ENCODE measurements at places on chromosomes 3 and 15. TPM values are rescaled to one million over a fixed set of nuclear protein-coding genes. Genes with fewer than 3 reads are reported as not detected.
A peak's percentile ranks its signal among the peaks of the same experiment; 100 is the strongest.

Gene CAMK2N2
- not detected for polyA plus RNA-seq

Gene FEZF2
- polyA plus RNA-seq: not detected

Gene LRRC15
- polyA plus RNA-seq: not detected

Gene MKRN2OS
- 0.31 TPM for polyA plus RNA-seq

Gene NOX5
- polyA plus RNA-seq: 0.39 TPM

DNA sequence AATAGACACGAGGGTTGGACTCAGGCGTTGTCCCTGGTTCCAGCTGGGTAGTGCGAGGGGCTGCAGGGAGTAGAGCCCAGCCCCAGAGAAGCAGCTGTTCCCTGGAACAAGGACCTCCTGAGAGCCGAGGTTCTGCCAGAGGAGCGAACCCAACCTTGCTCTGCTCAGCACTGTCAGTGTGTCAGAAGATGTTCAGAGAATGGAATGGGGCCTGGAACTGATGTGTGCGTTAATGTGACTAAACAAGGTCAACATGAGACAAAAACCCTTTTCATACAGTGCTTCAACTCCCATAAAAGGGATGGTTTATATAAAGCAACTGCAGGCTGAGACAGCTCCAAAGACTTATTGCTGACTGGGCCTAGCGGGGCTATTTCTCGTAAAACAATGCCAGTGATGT is 35.5 kb upstream of the HACD2 start:
- no peaks in the 10 kb centered on the region for H3K36me3 ChIP-seq
- H3K4me3 ChIP-seq: no peak overlapping the region
- no peak overlapping the region for H3K27ac ChIP-seq
- no peaks in the 10 kb centered on the region for H3K27me3 ChIP-seq
- H3K4me1 ChIP-seq: no peaks in the 10 kb centered on the region
- DNase-seq: no peak

DNA sequence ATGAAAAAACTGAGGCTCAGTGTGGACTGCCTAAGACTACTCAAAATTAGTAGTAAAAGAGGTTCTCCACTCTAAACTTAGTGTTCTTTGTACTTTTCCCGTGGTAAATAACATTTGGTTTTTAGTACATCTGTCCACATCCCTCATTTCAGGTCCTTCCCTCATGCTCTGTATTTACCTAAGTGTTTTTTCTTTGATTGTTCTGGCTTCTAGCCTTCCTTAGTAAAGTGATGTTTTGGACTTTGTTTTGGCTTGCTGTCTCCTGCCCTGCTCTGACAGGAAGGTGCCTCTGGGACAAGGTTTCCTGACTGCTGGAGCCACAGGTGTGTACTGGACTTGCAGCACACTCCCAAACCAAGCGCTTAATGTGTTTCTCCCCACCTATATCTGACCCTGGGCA is 29.9 kb upstream of the ALDH1A2 start:
- H3K27me3 ChIP-seq: peaks cover 3% of the 10 kb centered on the region
- no peaks in the 10 kb centered on the region for H3K4me1 ChIP-seq
- DNase-seq: no peak
- H3K4me3 ChIP-seq: no peak overlapping the region

- H3K4me1 ChIP-seq: peaks cover 14% of the 10 kb centered on the region
- no peak overlapping the region for H3K4me3 ChIP-seq
- no peak overlapping the region for H3K27ac ChIP-seq
- peaks cover 5% of the 10 kb centered on the region for H3K27me3 ChIP-seq
These were observed 237.6 kb downstream of the LPP start for GRCh38 chr3:188391592-188391991.

GRCh38 chr15:80241508-80241907 is 10.5 kb downstream of the CTXND1 start:
- H3K36me3 ChIP-seq: no peaks in the 10 kb centered on the region
- H3K4me3 ChIP-seq: no peak overlapping the region
- H3K27ac ChIP-seq: no peak overlapping the region
- no peak for DNase-seq

DNA sequence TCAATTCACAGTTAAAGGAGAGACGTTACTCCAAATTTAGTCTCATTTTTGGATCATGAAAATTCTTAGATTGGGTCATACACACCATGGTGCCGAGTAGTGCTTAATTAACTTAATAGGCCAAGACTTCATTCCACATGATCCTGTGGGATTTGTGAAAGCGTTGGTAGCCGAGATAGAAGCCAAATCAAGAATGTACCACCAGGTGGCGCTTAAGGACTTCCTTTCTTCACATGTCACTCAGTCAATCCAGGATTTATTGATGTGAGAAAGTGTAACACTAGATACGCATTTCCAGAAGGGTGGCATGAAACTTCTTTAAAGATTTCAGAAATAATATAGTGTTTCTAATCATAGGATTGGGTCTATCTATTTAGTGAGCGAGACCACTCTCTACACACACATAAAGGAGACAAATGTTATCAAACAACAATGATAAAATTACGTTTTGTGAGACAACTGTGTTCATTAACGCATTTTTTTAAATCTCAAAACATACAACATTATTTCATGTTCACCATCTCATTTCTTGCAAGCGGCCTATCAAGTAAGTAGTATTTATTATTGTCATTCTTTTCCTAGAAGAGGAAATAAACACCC is 436.1 kb downstream of the CHL1 start:
- H3K36me3 ChIP-seq: no peaks in the 10 kb centered on the region
- no peaks in the 10 kb centered on the region for H3K4me1 ChIP-seq
- no peak overlapping the region for H3K27ac ChIP-seq

GRCh38 chr3:59481776-59482400 is 432.1 kb upstream of the CFAP20DC start:
- no peak overlapping the region for H3K4me3 ChIP-seq
- DNase-seq: no peak
- no peak overlapping the region for H3K27ac ChIP-seq
- H3K27me3 ChIP-seq: no peaks in the 10 kb centered on the region

GRCh38 chr3:152448091-152448490 is 179.4 kb downstream of the MBNL1 start:
- no peak for DNase-seq
- H3K27me3 ChIP-seq: no peaks in the 10 kb centered on the region
- peaks cover 11% of the 10 kb centered on the region for H3K36me3 ChIP-seq
- peaks cover 7% of the 10 kb centered on the region for H3K4me1 ChIP-seq

DNA sequence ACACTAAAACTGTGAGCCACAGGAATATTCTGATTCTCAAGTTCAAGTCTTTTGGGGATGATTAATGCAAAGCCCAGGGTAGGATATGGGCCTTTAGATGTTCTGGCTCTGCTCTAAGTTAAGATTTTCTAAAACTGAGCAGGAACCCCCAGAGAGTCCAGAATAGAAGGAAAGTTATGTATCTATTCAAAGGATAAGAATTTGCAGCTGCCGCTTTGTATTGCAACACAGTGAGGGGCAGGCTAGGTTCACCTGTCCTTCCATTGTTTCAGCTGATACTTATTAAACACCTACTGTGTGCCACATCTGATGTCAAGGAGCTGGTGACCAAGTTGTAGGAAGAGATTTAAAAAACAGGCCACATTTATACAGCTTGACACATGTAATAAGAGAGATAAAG is 290.4 kb downstream of the MAGI1 start:
- no peaks in the 10 kb centered on the region for H3K27me3 ChIP-seq
- peaks cover 4% of the 10 kb centered on the region for H3K4me1 ChIP-seq
- H3K27ac ChIP-seq: no peak overlapping the region
- no peak for DNase-seq
- H3K36me3 ChIP-seq: no peaks in the 10 kb centered on the region

DNA sequence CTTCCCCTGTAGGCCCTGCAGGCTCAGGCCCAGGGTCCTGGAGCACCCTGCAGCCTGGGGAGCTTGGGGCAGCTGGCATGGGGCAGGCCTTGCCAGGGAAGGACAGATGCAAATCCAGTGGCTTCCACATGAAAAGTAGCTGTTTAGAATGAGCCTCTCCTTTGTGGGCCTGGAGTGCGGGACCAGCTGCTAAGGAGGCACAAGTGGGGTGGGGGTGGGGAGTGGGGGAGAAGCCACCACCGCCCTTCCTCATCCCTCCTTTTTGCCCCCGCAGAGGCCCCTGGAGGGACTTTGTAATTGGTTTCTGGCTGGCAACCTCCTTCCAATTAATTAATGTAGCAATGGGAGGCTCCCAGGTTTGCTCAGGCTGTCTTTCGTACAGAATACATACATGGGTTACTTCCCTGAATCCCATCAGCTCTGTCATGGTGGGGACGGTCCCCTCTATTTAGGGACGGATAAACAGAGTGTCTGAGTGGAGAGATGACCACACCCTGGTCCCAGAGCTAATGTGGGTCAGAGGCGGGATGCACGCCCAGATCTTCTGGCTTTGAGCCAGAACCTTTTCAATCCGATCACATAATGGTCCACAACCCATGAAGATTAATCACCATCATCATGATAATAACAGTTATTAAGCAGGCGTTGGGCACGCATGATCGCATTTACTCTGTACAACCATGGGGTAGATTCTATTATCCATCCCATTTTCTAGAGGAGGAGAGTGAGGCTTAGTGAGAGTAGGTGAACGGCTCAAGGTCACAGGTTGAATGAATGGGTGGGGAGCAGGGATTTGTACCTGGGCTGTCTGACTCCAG is 6.2 kb downstream of the CORO2B start:
- no peaks in the 10 kb centered on the region for H3K27me3 ChIP-seq
- peaks cover 9% of the 10 kb centered on the region for H3K4me1 ChIP-seq
- no peaks in the 10 kb centered on the region for H3K36me3 ChIP-seq
- H3K4me3 ChIP-seq: no peak overlapping the region
- DNase-seq: no peak
- H3K27ac ChIP-seq: no peak overlapping the region

DNA sequence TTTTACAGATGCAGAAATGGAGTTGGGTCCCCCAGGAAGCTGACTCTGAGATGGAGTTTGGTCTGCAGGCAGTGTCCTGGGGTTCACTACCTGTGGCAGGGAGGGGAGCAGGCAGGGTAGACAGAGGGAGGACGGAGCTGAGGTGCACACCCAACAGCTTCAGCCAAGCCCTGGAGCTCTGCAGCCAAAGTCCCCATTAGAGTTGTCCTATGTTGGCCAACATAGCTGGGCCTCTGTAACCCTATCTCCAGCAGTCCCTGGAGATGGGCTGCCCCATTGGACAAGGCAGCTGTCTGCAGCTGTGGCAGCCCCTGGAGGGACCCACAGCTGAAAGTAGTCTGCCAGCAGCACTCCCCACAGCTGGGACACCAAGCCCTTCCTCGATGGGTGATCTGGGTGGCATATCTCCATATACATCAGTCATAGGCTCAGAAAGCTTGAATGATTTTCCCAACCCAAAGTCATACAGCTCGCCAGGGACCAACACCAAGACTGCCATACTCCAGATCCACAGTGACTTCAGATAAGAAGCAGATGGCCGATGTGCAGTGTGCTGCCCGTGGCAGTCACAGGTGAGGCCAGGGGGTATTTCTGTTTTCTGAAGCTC is 31.9 kb downstream of the STARD5 start:
- H3K27me3 ChIP-seq: no peaks in the 10 kb centered on the region
- DNase-seq: no peak

GRCh38 chr3:7871003-7871560 is 630.5 kb upstream of the LMCD1 start:
- H3K27ac ChIP-seq: no peak overlapping the region
- no peak overlapping the region for H3K4me3 ChIP-seq
- no peaks in the 10 kb centered on the region for H3K27me3 ChIP-seq

DNA sequence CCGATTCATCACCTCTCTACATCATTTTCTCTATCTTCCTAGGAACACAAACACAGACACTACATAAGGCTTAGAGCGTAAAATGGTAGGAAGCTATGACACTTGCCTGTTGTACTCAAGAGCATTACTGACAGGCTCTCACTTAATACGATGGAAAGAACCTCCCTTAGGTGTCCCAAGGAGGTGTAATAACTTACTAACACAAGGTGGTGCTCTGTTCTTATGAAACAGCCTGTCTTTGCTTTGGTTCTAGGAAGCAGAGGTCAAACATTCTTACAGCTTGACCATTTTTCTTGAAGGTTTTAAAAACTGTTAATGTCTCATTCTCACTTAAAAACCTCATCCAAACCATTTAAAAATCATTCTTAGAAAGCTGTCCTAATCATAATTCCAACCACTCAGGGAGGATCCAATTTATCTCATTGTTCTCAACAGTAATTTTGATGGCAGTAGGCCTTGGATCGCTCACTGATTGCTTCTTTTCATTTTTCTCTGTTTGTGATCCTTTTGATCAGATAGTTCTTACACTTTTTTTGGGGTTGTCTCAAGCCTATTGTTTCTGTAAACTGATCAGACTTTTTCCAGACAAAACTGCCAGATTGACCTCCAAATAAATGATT is 317.8 kb upstream of the AGTR1 start:
- no peaks in the 10 kb centered on the region for H3K4me1 ChIP-seq
- peak; percentile 67 for DNase-seq
- no peaks in the 10 kb centered on the region for H3K27me3 ChIP-seq
- H3K27ac ChIP-seq: no peak overlapping the region
- no peaks in the 10 kb centered on the region for H3K36me3 ChIP-seq

DNA sequence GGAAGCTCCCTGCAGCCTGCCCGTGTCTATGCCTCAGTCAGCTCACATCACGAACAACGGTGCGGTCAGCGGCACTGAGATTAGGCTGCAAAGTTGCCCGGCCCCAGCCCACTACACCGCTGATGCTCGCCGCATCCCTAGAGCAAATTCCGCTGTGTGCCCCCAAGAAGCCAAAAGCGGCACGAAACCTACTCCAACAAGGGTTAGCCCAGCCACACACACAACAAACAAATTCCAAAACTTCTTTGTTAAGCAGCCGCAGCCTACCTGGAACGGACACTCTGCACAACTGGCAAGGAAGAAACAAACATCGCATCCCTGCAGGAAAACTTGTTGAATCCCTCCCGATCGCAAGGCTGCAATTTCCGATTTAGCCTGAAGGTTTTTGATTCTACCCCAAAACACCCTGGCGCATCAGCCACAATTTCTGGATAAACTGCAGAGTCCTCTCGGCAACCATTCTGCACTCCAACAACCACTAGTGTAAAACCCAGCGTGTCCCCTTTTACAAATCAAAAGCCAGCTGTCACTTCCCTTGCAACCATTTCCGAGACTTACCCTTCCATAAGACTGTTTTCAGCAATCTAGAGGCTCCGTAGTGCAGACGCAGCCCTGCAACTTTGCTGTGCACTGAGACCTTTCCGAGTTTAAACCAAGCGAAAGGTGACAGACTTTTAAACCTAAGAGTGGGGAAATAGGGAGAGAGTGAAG is 449 bp downstream of the ROBO1 start:
- peaks cover 70% of the 10 kb centered on the region for H3K27me3 ChIP-seq
- no peak overlapping the region for H3K27ac ChIP-seq
- peaks cover 7% of the 10 kb centered on the region for H3K4me1 ChIP-seq

Measured in cardiac muscle cell (in vitro differentiated cells and primary cell).